NT2/D1 (cell line): ENCODE measurements at places on chromosomes 12 and 14.
A peak's percentile ranks its signal among the peaks of the same experiment; 100 is the strongest.

DNA sequence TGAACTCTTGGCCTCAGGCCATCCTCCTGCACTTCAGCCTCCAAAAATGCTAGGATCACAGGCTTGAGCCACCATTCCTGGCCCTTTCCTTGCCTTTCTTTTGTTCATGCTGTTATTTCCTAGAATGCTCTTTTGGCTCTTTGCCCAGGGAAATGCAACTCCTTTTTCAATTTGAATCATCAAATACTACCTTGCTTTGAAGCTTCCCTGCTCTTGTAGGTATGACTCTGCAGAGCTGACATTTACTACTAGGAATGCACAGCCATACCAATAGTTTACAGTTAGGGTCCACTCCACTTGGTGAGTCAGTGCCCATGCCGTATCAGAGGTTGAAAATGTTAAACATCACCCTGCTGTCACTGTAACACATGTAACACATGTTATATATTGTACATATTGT, 107.0 kb upstream of the CRY1 start:
- DNase-seq: no peak

DNA sequence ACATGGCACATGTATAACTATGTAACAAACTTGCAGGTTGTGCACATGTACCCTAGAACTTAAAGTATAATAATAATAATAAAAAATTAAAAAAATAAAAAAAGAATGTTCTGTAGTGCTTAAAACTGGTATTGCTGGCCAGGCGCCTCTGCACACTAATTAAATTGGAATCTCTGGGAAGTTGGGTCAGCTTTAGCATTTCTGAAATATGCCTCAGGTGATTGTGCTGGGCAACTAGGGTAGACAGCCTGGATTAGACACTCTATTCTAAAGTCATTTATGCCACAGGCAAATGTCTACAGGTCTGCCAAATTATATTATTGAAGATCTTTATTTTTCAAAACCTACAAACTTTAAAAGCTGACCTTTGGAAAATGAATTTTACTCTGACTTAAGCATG, 55.3 kb downstream of the PPM1H start:
- no peak for DNase-seq

DNA sequence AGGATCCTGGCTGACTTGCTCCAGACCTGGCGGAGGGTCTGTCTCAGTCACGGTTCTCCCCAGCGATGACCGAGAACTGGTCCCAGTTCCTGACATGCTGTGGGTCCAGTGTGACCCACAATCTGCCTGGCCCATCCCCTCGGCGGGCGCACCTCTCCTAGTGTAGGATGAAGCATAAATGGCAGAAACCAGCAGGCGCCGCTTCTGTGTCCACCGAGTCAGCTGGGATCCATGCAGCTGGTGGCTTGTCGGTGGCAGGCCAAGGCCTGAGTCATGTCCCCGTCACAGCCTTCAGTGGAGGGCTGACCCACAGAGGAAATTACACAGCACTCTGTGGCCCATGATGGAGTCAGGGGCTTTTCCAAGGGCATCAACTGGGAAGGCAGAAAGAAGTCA, 38.5 kb downstream of the NFKBIA start:
- DNase-seq: no peak

DNA sequence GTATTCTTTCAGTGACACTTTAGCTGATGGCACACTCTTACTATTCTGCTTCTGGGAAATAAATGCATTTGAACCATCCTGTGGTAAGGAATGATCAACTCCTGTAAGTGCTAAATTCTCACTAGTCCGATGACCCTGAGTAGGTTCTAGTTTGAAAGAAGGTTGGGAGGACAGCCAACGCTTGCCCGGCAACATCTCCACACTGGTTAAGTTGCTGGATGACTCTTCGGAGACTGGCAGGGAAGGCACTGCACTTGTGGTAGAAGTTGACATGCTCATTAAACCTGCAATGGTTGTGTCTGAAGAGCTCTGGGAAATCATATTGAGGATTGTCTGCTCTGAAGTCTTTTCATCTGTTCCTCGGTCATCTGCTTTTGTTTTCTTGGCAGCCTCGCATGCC, 12.0 kb upstream of the KANSL2 start:
- no peak for DNase-seq

- DNase-seq: peak; percentile 100
These were observed at the start of gene DDX47 for GRCh38 chr12:12813120-12814101. Gene DDX47 (plus strand): TSS chr12:12813346. CDS start chr12:12813368, 22 bp downstream.

GRCh38 chr14:104805941-104806624, 5.2 kb downstream of the ZBTB42 start:
- no peak for DNase-seq

- no peak for DNase-seq
These were observed 10.7 kb downstream of the KANSL2 start for GRCh38 chr12:48671231-48671856.

- DNase-seq: no peak
These were observed 282.5 kb downstream of the PRKD1 start for GRCh38 chr14:29645117-29645516.

- no peak for DNase-seq
These were observed 5.5 kb upstream of the CCDC197 start for GRCh38 chr14:93991649-93992048.

DNA sequence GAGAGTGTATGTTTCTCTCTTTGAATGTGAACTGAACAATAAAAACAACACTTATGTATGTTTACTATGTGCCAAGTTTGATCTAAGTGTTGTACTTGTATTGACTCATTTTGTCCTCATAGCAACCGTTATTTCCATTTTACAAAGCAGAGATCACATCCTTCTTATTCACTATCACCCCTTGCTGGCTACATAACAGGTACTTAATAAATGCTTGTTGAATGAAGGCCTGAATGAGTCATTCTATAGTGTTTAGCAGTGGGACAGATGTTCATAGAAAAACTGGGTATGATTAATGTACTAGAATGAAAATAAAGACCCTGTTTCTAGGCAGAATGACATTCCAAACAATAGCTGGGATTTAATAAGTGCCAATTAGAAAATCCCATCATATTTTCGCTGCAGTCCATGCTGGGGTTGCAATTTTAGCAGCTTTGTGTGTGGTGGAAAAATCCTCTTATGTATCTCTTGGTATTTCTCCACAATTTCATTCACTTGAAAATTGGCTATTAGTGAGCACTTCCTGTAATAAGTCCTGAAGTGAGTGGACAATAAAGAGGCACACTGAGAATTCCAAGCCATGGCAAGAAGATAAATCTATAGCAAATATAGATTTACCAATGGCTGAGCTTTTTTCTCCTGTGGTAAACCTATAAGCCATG, 86.0 kb downstream of the FAR2 start:
- DNase-seq: no peak

DNA sequence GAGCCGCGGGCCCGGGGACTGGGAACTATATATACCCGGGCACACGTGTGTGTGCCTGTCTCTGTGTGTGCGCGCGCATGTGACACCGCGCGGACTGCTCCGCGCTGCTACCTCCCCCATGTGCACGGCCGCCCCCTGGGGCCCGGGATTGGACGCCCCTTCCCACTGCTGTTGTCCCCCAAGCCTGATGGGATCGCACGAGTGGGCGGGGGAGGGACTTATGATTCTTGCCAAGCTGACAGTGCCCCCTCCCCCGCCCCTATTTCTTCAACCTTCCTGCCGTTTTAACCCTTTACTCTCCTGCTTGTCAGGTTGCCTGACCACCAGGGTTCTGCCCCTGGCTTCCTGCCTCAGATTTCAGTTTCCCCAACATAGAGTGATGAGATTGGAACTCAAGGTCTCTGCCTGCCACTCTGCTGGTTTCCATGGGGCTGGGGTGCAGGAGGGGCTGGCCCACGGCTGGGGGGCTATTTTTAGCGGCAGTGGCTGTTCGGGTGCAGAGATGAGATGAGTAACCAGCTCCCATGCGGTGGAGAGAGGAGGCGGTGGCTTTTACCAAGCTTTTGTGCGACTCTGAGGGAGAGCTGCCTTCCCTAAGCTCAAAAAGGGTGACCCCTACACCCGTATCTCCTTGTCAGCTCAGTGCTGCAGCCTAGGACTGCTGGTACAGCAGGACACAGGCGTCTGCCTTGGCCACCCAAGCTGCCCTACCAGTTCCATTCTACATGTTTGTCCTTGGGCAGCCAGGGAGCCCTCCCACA, at the start of gene DDN:
Gene DDN (minus strand): TSS at position 5 of the 761 bp plus-strand sequence. CDS start 88 bp downstream, outside the sequence.
- DNase-seq: no peak

DNA sequence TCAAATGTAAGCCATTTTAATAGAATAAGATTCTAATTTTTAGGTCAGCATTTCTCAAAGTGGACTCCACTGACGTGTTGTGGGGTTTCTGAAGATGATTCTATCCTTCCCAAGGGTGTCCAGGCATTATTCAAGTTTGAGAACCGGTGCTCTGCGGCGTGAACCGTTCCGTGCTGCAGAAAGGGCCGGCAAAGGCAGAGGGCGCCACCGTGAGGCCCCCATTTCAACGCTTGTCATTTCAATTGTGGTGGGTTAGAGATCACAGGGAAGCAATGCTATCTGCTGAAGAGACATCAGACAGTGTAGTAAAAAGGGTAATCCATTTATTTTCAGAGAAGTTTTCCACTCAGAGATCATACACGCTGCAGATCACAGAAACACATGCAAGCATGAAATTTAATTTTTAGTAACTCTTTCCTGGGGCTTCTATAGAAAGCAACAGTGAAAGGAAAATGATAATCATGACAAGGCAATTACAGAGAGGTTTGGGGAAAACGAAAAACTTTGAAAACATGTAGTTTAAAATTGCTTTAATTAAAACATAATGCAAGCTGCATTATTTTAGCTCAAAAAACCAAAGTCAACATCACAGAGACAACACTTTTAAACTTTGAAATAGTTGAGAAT, 201.7 kb downstream of the EXOC5 start:
- DNase-seq: peak; percentile 57

- no peak for DNase-seq
These were observed 118.8 kb downstream of the LLPH start for GRCh38 chr12:66011731-66012130.

- no peak for DNase-seq
These were observed 45.1 kb downstream of the PRORP start for GRCh38 chr14:35167496-35167895.

- no peak for DNase-seq
These were observed 43.5 kb downstream of the PRMT8 start for GRCh38 chr12:3534511-3534910.

- no peak for DNase-seq
These were observed 40.4 kb downstream of the AACS start for GRCh38 chr12:125105600-125105999.

DNA sequence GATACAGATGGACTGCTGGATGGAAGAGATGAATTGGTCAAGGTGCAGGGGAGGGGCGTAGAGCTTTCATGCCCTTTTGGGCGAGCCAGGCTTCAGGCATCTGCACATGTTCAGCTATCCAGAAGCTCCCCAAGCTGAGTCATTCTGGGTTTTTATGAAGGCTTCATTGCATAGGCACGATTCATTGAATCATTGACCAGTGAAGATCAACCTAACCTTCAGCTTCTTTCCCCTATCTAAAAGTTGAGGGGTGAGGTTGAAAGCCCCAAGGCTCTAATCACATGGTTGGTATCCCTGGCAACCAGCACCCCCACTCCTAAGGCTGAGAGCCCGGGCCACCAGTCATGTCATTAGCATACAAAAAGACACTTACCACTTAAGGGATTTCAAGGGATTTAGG, 36.3 kb downstream of the RPS29 start:
- DNase-seq: peak; percentile 32

DNA sequence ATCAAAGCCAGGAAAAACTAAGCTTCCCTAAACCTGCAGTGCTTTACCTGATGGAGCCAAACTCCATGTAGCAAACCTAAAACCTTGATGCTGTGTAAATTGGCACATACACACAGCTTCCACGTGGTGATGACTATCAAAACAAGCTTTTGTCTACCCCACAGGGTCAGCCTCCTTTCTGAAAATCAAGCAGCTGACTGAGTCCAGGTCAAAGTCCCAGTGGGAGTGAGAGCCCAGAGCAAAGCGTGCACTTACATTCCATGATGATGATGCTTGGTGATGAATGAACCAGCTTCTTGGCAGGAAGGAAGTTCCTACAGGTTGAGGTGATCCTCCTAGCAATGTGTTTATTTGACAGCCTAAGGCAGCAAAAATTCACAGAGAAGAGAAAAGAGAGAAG, 630.0 kb upstream of the TBX3 start:
- no peak for DNase-seq

DNA sequence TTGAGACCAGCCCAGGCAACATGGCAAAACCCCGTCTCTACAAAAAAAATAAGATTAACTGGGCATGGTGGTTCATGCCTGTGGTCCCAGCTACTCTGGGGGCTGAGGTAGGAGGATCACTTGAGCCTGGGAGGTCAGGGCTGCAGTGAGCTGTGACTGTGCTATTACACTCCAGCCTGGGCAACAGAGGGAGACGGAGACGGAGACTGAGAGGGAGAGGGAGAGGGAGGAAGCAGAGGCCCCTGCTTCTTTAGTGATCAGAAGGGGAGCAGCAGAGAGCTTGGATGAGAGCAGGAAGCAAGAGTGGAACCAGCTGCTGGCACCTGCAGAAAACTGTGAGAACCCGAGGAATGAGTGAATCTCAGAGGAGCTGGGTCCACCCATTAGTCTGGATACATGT, 45.9 kb downstream of the ISCA2 start:
- DNase-seq: no peak

DNA sequence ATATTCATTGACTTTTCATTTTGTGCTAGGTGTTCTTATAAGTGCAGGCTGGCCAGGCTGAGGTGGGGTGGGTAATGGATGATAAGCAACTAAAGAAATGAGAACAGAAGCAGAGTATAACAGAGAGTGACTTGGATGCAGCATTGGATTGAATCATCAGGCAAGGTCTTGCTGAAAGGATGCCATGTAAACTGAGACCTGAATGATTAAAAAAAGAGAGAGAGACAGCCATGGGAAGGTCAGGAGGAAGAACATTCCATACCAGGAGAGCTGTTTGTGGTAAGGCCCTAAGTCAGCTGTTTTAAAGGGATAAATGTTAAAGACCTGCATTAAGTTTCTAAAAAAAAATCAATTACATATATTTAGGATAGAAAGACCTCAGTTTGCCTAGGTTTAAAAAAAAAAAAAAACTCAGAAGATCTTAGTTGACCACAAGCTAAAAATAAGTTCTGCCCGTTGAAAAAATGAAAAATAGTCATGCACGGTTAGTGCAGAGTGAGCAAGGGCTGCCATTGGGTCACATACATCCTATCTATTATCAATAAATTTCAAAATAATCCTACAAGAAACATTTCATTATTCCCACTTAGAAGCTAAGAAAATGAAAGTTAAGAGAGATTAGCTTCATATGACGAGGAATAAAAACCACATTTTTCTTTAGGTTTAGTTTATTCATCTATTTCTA, 37.2 kb downstream of the IFNG start:
- no peak for DNase-seq

DNA sequence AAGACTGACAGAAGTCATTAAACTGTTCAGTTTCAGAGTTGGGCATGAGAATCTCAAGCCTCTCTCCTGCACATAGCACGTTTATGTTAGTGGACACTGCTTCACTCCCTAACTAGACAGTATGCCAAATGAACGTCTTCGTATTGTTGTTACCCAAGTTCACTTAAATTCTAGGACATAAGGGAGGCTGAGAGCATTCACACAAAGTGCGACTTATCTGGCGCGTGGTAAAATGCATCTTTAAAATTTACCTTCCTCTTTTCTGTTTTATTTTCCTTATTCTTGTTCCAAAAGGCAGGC, 166.3 kb downstream of the AKAP6 start:
- no peak for DNase-seq

- DNase-seq: no peak
These were observed 80.9 kb downstream of the DENND5B start for GRCh38 chr12:31510034-31510433.
